ENCODE measurements at places on chromosomes 12 and 14.

DNA sequence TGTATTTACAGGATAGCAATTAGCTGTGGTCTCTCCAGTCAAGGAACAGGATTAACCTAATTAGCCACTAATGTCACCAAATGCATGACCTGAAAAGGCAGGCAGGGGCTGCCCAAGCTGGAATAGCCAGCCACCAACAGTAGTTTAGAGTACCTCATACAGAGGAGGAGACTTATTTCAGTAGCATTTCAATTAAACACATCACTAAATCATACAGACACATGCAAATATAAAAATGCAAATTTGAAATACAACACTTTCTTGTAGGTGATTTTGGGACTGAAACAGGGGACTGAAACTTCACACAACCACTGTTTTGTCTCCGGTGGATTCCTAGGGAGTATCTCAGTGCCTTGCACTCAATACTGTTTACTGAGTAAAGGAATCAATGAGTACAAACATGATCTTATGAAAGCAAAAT lies 636 bp upstream of the IFNG-AS1 start:
- DNase-seq: no peak

DNA sequence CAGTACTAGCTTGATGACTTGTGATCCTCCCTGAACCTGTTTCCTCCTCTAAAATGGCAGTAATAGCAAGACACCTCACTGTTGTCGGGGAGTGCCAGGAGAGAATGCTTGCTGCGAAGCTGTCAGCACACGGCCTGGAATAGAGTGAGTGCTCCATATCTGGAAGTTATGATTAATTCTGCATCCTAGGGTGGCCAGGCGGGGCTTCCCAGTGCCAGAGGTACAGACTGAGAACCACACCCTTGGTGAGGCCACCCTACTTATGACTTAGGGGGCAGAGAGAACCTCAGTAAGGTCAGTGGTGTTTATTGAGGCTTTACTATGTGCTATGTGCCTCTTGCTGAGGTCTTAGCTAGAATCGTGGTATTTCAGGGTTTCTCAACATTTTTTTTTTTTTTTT lies 20.1 kb downstream of the MORN3 start:
- DNase-seq: no peak

GRCh38 chr12:30945443-30946164 lies 19.1 kb downstream of the TSPAN11 start:
- DNase-seq: no peak

DNA sequence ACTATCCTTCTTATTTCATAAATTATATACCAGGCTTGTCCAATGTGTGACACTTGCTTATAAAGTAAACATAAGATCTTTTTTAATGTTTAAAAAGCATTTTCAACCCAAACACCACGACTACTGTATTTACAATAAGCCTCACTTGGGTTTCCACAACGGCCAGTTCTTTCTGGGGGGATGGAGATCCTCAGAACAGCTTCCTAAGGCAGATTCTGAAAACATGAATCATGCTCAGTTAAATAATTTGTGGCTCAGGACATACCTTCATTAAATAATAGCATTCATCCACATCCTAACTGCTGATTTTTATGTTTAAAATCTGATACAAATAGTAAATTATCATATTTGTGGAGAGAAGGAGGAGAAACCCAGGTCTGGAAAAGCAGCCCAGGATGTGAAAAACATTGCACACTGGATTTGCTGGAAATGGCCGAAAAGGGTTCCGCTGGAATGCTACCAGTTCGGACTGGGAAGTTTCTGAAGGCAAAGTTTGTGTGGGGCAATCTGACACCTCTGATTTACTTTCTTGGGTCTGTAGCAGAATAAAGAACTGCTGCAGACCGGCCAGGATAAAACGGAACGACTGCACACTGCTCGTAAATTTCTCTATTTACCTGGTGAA lies 597 bp downstream of the GLT8D2 start:
- no peak for DNase-seq

DNA sequence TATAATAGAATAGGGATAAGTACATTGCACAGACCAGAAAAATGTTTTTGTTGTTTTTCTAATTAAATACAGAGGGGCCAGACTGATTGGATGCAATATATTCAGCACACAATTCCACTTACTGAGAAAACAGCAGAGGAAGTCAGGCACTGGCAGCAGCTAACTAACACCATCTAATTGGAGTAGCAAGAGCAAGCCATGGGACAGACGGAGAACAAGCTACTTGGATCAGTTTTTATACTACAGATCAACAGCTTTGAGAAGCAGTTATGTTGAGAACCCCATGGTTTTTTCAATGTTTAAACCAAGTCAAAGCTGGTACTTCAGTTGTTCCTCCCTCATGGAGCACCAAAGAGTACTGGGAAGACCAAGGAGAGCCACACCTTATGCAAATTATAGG lies 1249.4 kb downstream of the LRFN5 start:
- no peak for DNase-seq
